ENCODE measurements at places on chromosomes 6 and 20.

DNA sequence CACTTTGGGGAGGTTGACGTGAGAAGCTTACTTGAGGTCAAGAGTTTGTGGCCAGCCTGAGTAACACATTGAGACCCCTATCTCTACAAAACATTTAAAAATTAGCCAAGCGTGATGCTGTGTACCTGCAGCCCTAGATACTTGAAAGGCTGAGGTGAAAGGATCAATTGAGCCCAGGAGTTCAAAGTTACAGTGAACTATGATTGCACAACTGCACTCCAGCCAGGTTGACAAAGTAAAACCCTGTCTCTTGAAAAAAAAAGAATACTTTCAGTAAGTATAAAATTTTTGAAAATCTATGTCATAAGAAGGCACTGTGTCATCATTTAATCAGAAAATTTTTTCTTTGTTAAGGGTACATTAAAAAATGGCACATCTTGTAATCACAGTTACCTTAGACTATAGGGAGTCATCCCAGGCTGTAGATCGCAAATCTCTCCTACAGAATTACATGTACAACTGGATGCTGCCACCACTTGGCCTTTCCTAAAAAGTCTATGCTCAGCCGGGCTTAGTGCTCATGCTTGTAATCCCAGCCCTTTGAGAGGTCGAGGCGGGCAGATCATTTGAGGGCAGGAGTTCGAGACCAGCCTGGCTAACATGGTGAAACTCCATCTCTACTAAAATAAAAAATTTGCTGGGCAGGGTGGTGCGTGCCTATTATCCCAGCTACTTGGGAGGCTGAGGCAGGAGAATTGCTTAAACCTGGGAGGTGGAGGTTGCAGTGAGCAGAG, 17.0 kb upstream of the MRS2 start:
- DNase-seq, result no peak

DNA sequence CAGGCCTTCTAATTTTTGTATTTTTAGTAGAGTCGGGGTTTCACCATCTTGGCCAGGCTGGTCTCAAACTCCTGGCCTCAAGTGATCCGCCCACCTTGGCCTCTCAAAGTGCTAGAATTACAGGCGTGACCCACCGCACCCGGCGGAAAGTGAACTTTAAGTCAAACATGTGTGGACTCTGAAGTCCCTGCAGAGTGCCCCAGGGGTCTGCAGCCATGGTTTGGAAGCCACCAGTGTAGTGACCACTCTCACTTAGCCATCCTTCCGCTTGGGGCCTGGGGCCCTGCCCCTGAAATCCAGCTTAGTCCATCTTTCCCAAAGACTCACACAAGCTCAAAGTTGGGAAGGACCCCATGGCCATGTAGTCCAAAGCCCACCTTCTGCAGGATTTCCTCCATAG, 164.5 kb downstream of the GRM4 start:
- no peak for DNase-seq

GRCh38 chr6:4967301-4968030, 36.4 kb downstream of the RPP40 start:
- no peak for DNase-seq

GRCh38 chr20:4413314-4414049, 308.2 kb upstream of the PRND start:
- no peak for DNase-seq

- DNase-seq, result no peak
Measured at GRCh38 chr6:27158316-27158643, 89.2 kb upstream of the PRSS16 start.

- DNase-seq, result no peak
Measured at GRCh38 chr20:49344975-49345374, 67.1 kb upstream of the ZNFX1 start.

GRCh38 chr6:83006270-83006905, 59.3 kb downstream of the UBE3D start:
- DNase-seq, result no peak

DNA sequence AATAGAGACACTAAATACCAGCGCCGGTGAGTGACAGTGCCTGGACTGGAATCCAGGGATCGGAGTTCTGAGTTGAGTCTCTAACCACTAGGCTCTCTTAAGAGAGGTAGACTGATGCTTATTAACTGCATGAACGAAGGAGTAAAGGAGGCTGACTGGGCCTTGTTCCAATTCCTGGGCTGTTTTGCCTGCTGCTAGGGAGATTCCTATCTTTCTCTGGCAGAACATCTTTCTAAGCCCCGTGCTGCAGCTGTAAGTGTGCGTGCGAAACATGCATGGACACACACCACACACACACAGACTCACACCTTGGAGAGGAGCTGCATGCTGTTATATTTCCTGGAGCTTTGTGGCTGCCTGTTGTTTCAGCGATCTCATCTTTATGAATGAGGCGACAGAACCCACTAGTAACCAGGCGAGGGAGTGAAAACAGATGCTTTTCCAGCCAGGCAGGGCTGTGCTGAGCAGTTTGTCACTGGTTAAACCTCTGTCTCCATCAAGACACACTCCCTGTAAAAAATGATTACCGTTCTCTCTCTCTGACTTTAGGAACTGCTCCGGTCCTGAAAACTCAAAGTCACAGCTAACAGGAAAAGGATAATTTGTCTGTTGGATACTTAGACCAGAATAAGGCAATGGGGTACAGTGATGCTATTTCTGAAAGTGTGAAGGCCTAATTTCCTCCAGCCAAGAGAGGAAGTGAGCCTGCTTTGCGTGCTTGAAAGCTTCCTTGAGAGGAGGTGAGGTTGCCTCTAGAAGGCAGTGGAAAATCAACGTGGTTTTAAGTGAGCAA, 157.4 kb upstream of the ZNF217 start:
- no peak for DNase-seq

- DNase-seq, result no peak
Measured at GRCh38 chr6:31145386-31145785, 6.5 kb upstream of the PSORS1C2 start.

- no peak for DNase-seq
Measured at GRCh38 chr6:4577406-4577805, 198.8 kb upstream of the CDYL start.

DNA sequence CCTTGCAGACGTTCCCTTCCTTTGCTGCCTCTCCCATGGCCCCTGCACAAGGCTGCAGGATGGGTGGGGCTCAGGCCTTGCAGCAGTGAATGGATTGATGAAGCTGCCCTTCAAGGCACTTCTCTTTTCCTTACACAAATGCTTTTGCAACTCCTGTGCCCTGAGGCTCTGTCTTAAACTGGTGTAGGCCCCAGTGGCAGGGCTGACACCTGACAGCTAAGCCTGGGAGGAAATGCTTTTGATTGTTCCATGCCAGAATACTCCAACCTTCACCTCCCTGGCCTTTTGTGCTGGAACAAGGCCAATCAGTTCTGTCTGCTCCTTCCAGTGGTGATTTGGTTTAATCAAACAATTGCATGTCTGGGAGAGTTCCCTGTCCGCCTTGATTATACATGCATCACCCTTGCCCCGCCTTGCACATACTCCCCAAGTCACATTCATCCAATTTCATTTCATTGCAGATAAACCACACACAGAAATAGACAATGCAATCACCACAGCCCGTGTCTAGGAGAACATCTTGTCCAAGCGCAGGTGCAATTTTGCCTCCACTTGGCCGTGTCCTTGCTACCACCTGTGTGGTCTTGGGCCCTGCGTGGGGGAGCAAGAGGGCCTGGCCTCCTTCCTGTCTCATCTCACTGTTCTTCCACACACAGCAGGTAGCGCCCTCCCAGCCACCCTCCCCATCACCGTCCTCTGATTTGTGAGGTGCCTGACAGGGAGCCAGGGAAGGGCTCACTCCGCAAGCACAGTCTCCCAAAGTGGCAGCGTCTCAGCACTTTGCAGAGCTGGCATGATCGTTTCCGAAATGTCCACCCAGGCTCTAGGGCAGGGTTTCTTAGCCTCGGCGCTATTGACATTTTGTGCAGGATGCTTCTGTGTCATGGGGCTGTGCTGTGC, 120.4 kb downstream of the CDH26 start:
- DNase-seq, result no peak

GRCh38 chr20:4961746-4962145, 39.6 kb downstream of the SLC23A2 start:
- DNase-seq, result no peak

DNA sequence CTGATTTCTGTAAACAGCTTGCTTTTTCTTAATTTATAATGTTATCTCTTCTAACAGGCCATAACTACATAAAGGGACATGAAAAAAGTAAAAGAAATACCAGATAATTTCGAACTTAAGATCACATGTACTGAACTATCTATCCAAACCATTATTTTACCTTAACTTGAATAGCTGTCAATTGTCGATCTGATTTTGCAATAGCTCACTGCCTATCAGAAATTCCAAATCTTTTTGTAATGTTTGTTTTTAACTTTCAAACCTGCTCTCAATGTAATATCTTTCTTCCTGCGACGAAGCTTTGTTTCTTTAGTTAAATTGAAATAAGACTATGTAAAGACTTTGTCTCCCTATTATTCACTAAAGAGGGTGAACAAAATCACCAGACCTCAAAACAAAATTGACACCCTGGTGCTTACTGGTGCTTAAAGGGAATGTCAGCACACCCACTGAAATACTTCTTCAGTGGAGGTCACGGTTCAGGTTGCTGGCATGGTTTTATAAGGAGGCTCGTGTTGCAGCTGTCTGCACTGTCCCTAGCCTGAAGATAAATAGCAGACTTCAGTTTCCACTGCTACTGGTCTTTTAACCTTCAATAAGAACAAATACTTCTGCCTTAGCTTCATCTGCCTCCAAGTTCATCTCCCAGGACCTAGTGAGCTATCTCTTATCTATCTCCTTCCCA, 117.5 kb upstream of the QKI start:
- DNase-seq, result no peak

DNA sequence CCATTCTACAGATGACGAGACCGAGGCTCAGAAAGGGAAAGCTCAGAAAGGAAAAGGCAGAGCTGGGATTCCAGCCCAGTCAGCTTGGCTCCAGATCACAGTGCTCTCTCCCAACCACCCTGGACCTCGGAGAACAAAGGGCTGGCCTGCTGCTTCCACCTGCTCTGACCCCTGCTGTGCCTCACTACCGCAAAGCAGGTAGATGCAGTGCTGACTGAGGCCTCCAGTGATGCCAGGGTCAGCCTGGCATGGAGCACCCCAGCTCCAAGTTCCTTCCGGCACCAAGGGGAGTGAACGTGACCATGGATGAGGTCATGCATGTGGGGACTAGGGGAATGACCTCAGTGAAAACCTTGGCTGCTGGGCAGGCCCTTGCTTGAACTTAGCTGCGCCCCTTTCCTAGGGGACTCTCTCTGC, 20.7 kb upstream of the TLDC2 start:
- no peak for DNase-seq

DNA sequence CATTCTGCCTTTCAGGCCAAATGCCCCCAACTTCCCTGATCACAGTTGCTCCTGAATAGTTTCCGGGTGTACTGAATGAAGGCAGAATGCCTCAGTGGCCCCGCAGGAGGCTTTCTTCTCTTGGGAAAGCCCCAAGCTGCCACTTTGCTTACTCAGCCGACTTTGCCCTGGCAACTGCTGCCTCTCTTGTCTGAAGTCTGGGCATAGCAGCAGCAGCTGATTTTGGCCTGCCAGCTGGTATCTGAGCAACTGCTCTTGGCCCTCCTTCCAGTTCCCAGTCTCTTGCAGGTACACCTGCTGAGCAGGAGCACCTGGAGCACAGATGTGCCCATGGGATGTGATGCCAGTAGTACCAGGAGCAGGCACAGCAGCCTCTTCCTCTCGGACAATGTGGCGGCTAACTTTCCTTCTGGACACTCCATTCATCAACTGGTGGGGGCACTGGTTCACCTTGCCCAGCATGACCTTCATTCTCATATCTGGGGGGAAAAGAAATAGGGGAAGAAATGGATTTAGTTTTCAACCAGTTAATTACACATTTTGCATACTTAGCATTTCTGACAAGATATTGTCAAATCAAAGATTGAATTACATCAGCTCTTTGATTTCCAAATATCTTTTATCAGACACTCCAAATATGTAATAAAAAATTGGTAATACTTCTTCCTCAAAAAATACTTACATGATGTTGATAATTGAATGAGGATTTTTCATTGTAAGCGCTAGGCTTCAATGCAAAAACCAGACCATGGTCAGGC, 468.2 kb downstream of the PKHD1 start:
- no peak for DNase-seq

- DNase-seq, result no peak
Measured at GRCh38 chr6:90719321-90720195, 132.7 kb upstream of the MAP3K7 start.

- no peak for DNase-seq
Measured at GRCh38 chr6:43768506-43768860, 1.5 kb upstream of the VEGFA start.

GRCh38 chr6:106161311-106161874, 75.3 kb downstream of the PRDM1 start:
- no peak for DNase-seq

GRCh38 chr6:167839343-167839742, 12.6 kb downstream of the AFDN start:
- DNase-seq, result no peak

DNA sequence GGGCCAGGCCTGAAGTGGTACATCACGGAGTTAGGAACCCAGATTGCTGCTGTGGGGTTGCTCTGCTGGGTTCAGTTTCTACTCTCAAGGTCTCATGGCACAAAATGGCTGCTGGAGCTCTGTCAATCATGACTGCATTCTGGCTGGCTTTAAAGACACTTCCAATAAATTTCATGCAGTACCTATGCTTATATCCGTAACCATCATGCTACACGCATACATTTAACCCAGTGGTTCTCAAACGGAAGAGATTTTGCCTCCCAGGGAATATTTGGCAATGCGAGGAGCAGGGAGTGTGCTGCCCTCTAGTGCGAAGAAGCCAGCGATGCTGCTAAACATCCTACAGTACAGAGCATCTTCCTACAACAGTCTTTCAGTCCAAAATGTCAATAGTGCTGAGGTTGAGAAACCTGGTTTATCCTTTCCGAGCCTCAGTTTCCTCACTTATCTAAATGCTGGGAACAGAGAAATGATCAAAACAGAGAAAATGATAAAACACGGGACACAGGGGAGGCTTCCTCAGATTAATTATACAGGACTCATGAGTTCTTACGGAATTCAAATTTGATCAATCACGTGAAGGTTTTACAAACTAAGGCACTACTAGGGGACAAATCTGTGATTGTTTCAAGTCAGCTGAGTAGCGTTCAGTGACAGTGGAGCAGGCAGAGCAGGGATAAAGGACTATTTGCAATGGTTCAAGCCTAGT, 9.6 kb upstream of the SLC2A10 start:
- no peak for DNase-seq

DNA sequence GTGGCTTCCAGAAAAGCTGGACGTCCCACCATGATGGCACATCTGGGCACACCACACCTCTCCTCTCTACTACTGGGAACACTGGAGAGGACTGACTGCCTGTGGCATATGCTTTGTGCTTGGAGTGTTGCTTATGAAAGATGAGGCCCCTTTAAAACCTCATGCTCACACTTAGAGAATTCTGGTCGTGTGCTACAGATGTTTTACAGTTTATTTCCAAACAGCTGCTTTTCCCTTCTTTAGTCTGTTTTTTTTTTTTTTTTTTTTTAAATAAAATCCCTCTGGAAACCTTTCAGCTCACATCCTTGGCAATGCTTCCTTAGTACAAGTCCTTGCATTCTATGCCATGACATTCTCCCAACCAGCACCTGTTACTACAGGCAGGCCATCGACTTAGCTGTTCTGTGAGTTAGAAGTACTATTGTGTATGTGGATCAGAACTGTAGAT, 60.3 kb downstream of the BMP6 start:
- no peak for DNase-seq
